ENCODE measurements at places on chromosomes 13 and 19.

- DNase-seq = no peak
Observed at GRCh38 chr13:29935309-29935981, 85.0 kb upstream of the UBL3 start.

GRCh38 chr13:37392389-37392788 is 206.2 kb downstream of the POSTN start:
- no peak for DNase-seq

DNA sequence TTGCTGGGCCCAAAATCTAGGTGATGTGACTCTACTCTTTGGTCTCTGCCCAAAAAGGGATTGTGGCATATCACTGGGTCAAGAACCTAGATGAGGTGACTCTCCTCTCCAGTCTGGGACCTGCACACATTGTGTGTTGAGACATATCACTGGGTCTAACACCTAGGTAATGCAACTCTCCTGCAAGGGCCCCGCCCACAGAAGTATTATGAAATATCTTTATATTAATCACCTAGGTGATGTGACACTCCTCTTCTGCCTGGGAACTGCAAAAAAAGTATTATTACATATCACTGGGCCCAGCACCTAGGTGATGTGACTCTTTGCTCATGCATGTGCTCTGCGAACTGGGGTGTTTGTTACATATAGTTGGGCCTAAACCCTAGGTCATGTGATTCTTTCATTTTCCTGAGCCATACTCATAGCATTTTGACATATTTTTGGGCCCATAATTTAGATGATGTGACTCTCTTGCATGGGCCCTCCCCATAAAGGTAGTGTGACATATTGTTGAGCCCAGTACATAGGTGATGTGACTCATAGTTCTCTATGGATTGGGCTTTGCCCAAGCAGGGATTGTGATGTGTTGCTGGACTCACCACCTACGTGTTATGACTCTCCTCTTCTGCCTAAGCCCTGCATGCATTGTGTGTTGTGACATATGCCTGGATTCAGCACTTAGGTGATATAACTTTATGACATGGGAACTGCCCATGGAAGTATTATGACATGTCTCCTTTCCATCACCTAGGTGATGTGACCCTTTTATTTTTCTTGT is 11.2 kb upstream of the ZNF681 start:
- no peak for DNase-seq

DNA sequence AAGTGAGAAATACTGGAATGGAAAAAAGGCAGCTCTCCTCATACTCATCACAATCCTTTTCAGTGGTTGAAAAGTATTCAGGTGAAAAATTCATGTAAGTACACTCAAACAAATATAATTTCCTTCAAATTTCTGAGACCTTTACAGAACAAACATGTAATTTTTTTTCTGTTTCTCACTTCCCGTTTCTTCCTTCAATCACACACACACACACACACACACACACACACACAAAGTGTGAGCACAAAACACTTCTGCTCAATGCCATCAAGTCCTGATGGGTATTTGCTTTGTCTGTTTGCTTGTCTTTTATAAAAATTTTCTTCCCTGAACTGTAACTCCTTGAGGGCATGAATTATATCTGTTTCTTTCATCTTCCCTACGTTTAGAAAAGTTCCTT is 110.6 kb downstream of the LIG4 start:
- DNase-seq = no peak

DNA sequence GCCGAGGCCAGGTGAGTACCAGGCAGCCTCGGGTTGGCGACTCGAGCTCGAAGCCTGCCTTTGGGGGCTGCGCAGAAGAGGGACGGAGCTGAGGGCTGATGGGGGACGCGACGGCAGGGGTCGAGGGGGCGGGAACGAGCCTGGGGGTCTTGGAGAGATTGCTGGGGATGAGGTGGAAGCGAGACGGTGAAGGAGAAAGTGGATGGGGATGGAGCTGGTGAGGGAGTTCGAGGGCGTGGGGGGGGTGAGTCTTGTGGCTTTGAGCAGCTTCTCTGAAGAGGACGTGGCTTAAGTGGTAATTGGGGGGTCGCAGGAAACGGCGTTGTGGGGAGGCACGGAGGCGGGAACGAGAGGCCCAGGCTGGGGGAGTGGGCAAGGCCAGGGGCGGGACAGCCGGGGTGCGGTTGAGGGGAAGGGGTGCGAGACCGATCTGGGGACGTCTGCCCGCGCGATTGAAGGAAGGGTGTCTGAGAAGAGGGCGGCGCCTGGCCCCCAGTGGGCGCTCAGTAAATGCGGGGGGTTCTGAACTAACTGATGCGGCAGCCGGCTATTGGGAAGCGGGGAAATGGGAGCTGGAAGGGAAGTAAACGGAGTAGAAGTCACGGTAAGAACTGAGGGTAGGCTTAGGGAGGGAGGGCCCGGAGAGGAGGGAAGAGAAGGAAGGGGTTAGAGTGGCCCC is 426 bp downstream of the MYO9B start:
- DNase-seq = peak; percentile 31

- DNase-seq = no peak
Observed at GRCh38 chr13:41938918-41939317, 22.0 kb downstream of the VWA8 start.
